Activated CD4-positive, alpha-beta T cell treated with anti-CD3 and anti-CD28 coated beads for 36 hours (primary cell): ENCODE measurements at places on chromosomes 11 and 22.
A peak's percentile ranks its signal among the peaks of the same experiment; 100 is the strongest.

DNA sequence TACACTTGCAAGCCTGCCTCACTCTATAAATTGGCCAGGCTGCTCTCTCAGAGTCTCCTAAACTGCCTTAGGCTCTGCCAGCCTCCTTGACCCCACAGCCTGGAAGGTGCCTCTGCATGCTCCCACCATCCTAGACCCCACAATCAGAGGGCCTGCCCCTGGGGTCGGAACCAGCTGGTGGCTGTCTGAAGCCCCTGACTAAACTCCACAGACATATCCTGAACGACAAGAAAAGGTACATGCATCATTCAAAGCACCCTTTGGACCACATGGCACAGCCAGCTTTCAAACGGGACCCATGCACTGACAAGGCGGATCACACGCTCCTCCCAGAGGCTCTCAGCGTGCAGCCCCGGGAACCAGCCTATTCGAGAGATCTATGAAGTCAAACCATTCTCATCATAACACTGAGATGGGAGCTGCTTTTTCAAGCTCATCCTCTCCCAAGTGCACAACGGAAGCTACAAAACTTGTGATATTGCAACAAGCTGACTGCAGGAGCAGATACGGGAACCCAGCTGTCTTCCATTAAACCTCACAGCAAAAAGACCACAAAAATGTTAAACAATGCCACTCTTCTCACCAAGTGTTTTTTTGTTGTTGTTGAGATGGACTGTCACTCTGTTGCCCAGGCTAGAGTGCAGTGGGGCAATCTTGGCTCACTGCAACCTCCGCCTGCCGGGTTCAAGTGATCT lies 8.1 kb downstream of the SHANK2 start:
- H3K36me3 ChIP-seq: no peaks in the 10 kb centered on the region
- no peak overlapping the region for H3K27ac ChIP-seq
- peaks cover 17% of the 10 kb centered on the region for H3K27me3 ChIP-seq

- H3K27ac ChIP-seq: no peak overlapping the region
- H3K27me3 ChIP-seq: peaks cover 15% of the 10 kb centered on the region
- H3K36me3 ChIP-seq: no peaks in the 10 kb centered on the region
- DNase-seq: no peak
- peaks cover 6% of the 10 kb centered on the region for H3K4me1 ChIP-seq
- H3K4me3 ChIP-seq: no peak overlapping the region
Measured at GRCh38 chr11:64633555-64634159, 42.6 kb downstream of the SLC22A12 start.

GRCh38 chr22:50545522-50546325 lies at the start of gene KLHDC7B:
KLHDC7B (plus strand) TSS chr22:50545899; CDS start chr22:50546244, 345 bp downstream.
- H3K4me3 ChIP-seq: no peak within 1 kb of the TSS
- peaks cover 57% of the 10 kb centered on the region for H3K4me1 ChIP-seq
- H3K27me3 ChIP-seq: no peaks in the 10 kb centered on the region

DNA sequence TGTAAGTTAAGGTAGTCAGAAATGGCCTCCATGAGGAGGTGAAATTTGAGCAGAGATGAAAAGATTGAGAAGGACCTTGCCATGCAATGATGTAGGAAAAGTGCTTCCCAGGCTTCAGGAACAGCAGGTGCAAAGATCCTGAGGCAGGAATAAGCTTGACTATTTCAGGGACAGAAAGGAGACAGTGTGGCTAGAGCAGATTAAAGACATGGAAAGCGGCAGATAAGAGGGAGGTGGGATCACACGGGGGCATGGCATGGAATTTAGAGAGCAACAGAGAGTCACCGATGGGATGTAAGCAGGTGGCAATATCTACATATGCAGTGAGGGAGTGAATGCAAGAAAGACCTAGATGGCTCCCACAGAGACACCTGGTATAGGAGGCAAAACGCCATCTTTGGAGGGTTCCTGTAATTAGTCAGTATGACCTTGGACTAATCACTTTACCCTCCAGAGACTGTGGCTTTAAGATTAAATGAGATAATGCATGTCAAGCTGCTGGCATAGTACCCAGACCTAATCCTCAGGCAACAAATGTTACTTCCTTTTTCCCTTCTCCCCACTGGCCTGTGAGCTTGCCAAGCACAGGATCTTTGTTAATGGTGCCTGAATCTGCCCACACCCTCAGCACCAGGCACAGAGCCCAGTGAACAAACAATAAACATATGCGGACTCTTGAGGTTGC lies 24.6 kb upstream of the ACER3 start:
- peaks cover 12% of the 10 kb centered on the region for H3K27me3 ChIP-seq
- H3K27ac ChIP-seq: no peak overlapping the region

GRCh38 chr11:91187314-91187713 lies 964.5 kb upstream of the CHORDC1 start:
- H3K4me1 ChIP-seq: no peaks in the 10 kb centered on the region
- DNase-seq: no peak
- H3K27me3 ChIP-seq: no peaks in the 10 kb centered on the region
- no peak overlapping the region for H3K4me3 ChIP-seq

DNA sequence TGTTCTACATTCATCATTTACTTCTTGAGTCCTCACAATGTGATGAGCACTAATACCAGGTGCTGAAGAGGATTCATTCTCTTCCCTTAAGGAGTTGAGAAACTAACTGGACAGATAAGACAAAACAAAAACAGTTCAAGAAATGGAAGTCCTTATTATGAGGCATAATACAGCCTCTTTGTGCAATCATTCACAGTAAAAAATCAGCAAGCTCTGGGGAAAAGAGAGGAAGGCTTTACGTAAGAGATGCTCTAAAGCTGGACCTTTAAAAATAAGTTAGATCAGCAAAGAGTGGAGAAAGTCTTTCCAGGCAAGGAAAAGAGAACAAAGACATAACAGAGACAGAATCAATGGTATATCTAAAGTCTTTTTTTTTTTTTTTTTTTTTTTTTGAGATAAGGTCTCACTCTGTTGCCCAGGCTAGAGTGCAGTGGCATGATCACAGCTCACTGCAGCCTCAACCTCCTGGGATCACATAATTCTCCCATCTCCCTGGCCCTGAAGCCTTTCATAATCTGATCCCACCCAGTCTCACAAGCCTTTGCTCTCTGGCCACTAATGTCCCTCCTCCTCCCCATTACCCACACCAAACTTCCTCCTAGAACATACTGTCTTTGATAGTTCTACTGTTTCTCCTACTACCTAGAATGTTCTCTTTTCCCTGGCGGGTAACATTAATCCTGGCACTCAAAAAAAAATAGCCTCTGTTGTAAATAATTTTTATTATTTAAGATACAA lies 40.9 kb downstream of the MRTFA start:
- no peak overlapping the region for H3K4me3 ChIP-seq
- no peak for DNase-seq
- H3K36me3 ChIP-seq: peaks cover 7% of the 10 kb centered on the region
- peaks cover 58% of the 10 kb centered on the region for H3K4me1 ChIP-seq
- no peak overlapping the region for H3K27ac ChIP-seq

- peaks cover 36% of the 10 kb centered on the region for H3K4me1 ChIP-seq
- no peak overlapping the region for H3K4me3 ChIP-seq
- no peaks in the 10 kb centered on the region for H3K27me3 ChIP-seq
- H3K36me3 ChIP-seq: peaks cover 24% of the 10 kb centered on the region
Measured at GRCh38 chr22:46758121-46758520, 4.3 kb upstream of the TBC1D22A start.

DNA sequence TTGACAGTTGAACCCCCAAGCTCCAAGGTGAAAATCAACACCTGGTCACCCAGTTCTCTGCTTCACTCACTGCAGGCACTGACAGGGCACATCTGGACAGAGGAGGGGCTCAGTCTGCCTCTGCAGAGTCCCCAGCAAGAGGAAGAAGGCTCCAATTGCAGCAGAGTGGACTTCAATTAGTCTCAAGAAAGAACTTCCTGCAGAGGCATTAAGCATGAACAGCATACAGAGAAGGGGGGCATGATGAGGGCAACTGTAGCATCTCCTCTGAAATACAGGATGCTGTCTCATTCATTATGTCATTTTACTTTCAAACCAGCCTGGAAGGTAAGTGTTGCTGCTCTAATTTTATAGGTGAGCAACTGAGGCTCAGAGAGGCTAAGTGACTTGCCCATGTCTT lies 11.1 kb downstream of the GDPD5 start:
- H3K4me1 ChIP-seq: peaks cover 14% of the 10 kb centered on the region
- no peak overlapping the region for H3K4me3 ChIP-seq
- no peak for DNase-seq
- H3K36me3 ChIP-seq: no peaks in the 10 kb centered on the region

- H3K4me3 ChIP-seq: no peak overlapping the region
Measured at GRCh38 chr11:130531061-130531460, 82.6 kb downstream of the ADAMTS15 start.

- H3K4me3 ChIP-seq: no peak overlapping the region
- no peak overlapping the region for H3K27ac ChIP-seq
- H3K4me1 ChIP-seq: peaks cover 27% of the 10 kb centered on the region
Measured at GRCh38 chr22:50523458-50523805, 2.0 kb downstream of the SCO2 start.

DNA sequence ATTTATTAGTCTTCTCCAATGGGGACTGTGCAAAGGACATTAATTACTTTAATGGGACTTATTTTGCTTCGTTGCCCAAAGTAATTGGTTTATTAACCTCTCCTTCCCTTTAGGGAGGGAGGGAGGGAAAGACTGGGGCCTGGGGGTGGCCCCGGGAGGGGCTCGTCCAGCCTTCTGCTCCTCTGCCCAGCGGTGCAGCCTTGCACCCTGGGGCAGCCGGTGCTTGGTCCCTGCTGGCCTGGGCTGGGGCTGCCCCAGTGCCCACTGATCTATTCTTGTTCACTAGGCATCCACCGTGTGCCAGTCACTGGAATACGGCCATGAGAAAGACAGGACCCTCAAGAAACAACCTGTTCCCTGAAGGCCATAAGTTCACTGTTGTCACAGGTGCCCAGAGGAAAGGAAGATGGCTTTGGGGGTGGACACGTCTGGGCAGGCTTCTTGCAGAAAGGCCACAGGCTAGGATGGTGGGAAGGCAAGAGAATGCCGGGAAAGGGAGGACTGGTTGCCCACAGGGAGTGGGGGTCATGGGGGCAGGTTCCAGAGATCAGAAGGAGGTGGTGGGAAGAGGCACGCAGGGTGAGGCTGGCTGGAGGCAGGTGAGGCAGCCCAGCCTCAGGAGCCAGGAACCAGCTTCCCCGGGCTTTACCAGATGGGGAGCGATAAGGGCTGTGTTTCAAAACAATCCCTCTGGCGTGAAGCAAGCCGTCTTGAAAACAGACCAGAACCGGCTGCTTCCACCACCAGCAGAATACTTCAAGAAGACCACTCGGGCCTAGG lies 47.6 kb upstream of the KCNQ1OT1 start:
- H3K36me3 ChIP-seq: no peaks in the 10 kb centered on the region
- no peak overlapping the region for H3K27ac ChIP-seq
- H3K27me3 ChIP-seq: no peaks in the 10 kb centered on the region
- H3K4me1 ChIP-seq: no peaks in the 10 kb centered on the region
- no peak overlapping the region for H3K4me3 ChIP-seq

DNA sequence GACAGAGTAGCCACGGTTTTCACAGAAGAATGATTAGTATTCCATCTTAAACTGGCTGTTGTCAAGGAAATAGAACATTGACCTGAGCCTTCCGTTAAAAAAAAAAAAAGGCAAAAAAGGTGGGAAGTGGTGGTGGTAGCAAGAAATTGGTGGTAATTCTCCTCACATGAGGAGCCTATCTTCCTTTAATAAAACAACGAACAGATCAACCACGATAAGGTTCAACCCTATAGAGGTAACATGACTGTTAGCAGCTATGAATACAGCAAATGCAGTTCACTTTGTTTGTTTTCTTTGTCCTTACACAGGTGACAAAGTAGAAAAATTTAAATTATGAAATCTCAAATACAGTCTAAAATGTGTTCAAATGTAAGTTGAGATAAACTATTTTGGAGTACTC lies 181.6 kb downstream of the TTC28 start:
- no peaks in the 10 kb centered on the region for H3K36me3 ChIP-seq
- H3K4me3 ChIP-seq: no peak overlapping the region
- peaks cover 33% of the 10 kb centered on the region for H3K27me3 ChIP-seq

DNA sequence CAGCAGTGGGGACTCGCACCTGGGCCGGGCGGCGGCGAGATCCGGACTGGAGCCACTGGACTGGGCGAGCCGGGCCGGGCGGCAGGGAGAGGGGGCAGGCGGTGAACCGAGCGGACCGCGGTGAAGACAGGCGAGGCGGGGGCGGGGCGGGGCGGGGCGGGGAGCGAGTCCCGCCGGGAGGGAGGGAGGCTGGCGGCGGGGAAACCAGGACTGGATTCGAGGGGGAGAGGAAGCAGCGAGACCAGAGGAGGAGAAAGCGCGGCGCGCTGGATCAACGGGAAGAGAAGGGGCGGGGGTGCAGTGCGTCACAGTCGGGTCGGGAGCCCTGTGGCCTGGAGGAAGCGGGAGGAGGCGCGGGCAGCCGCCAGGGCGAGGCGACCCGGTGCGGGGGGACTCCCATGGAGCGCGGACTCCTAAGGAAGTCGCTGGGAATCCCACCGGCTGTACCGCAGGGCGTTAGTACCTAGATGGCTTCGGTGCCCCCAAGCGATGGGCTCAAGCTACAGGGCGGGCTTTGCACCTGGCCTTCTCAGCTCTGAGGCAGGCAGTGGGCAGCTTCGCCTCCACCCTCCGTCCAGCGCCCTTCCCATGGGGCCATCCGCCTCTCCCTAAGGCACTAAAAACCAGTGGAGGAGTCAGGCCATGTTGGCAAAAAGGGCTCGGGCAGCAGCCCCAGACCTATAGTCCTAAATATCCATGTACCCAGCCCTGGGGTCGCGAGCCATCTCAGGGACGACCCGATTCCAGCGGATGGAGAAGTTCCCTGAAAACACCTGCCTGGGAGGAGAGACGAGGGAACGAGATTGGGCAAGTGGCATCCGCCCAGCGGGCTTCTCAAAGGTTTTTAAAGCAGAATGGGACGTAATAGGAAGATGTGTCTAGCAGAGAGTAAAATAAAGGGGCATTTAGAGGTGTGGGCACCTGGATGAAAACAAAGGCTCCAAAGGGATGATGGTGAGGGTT lies at the start of gene TMEM121B:
Gene TMEM121B (minus strand): TSS at position 128 of the 963 bp plus-strand sequence. CDS start 233 bp downstream, outside the sequence.
- peaks cover 19% of the 10 kb centered on the region for H3K27me3 ChIP-seq
- peak within 1 kb of the TSS; percentile 61 for H3K4me3 ChIP-seq
- peaks cover 32% of the 10 kb centered on the region for H3K4me1 ChIP-seq
